IMR-90 (cell line): ENCODE measurements at places on chromosomes 3 and 15. TPM values are rescaled to one million over a fixed set of nuclear protein-coding genes. Genes with fewer than 3 reads are reported as not detected.
A peak's percentile ranks its signal among the peaks of the same experiment; 100 is the strongest.

DNA sequence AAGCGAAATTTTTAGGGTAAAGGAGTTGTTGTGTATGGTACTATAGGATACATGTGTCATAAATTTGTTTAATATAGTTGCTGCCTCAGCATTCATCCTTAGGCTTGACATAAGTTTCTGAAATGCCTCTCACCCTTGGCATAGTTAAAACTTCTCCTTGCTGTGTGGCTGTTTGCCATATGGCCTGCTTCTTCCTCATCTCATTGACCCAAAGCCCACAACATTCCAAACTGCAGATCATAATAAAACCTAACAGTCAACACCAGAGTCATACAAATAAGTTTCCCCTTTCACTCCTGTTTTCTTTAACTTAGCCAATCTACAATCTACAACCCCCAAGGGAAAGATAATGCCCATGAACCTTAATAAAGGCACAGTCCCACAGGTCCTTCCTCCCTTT is 136.6 kb downstream of the TMCC1 start:
- H3K36me3 ChIP-seq = no peaks in the 10 kb centered on the region
- H3K4me1 ChIP-seq = peaks cover 2% of the 10 kb centered on the region; the same call in 1 of the 2 replicates
- H3K27me3 ChIP-seq = no peaks in the 10 kb centered on the region
- no peak overlapping the region for H3K27ac ChIP-seq
- DNase-seq = peak; percentile 66

DNA sequence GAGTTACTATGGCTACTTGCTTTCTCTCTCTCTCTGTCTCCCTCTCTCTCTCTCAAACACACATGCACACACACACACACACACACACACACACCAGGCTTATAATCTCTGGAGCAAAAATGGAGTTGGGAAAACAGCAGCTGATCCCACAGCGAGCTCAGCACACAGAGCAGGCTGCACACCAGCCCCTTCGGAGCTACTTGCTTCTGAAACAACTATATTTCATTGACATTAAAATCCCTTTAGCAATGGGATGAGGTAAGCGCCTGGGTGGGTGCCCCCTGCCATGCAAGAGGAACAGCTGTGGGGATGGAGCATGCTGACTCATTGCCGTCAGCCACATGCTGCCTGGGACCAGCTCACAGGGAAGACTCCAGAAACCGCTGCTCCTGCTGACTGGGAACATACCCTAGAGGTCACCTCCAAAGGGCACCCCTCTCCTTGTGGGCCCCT is 45.7 kb downstream of the B3GNT5 start:
- peak; percentile 94 for DNase-seq
- H3K27me3 ChIP-seq = no peaks in the 10 kb centered on the region

GRCh38 chr15:51327081-51327480 is 11.3 kb downstream of the CYP19A1 start:
- H3K27ac ChIP-seq = no peak overlapping the region
- H3K36me3 ChIP-seq = no peaks in the 10 kb centered on the region
- no peak for DNase-seq
- peaks cover 4% of the 10 kb centered on the region; the same call in 1 of the 2 replicates for H3K4me1 ChIP-seq
- H3K27me3 ChIP-seq = peaks cover 10% of the 10 kb centered on the region
- no peak overlapping the region for H3K4me3 ChIP-seq

- no peaks in the 10 kb centered on the region for H3K36me3 ChIP-seq
- H3K4me3 ChIP-seq = no peak overlapping the region
- DNase-seq = no peak
- H3K4me1 ChIP-seq = no peaks in the 10 kb centered on the region
Measured at GRCh38 chr3:8722808-8723207, 10.8 kb upstream of the CAV3 start.

DNA sequence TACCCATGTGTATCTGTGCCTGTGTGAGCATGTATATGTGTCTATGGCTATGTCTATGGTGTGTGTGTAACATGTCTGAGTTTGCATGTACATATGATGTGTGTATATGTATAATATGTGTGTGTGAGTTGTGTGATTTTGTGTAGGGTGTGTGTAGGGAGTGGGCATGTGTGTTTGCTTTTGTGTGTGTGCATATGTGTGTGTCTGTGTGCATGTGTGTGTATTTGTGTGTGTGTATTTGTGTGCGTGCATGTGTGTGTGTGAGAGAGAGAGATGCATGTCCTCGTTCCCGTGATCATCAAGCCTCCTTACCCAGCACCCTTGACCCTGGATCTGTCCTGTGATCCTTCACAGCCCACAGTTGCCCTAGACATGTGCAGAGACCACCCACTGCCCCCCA is 79.5 kb downstream of the LINGO1 start:
- no peaks in the 10 kb centered on the region for H3K36me3 ChIP-seq
- no peaks in the 10 kb centered on the region for H3K4me1 ChIP-seq
- no peak overlapping the region for H3K4me3 ChIP-seq
- no peak overlapping the region for H3K27ac ChIP-seq
- H3K27me3 ChIP-seq = peaks cover 27% of the 10 kb centered on the region

- H3K36me3 ChIP-seq = no peaks in the 10 kb centered on the region
- H3K4me1 ChIP-seq = no peaks in the 10 kb centered on the region
- H3K27me3 ChIP-seq = peaks cover 2% of the 10 kb centered on the region; the same call in 1 of the 2 replicates
- no peak overlapping the region for H3K27ac ChIP-seq
- no peak overlapping the region for H3K4me3 ChIP-seq
- no peak for DNase-seq
Measured at GRCh38 chr3:127158614-127159229, 34.2 kb upstream of the PRR23E start.

DNA sequence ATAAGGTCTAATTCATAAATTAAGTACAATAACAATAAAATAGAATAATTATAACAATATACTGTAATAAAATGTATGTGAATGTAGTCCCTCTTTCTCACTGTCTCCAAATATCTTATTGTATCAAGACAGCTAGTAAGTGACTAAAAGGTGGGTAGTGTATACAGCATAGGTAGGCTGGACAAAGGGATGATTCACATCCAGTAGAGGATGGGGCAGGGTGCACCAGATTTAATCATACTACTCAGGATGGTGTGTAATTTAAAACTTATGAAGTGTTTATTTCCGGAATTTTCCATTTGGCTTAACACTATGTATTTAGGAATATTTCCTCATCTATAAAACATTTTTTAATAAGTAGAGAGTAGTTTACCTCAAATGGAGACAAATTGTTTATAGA is 876.1 kb upstream of the CADM2 start:
- H3K27me3 ChIP-seq = no peaks in the 10 kb centered on the region
- no peaks in the 10 kb centered on the region for H3K36me3 ChIP-seq
- H3K27ac ChIP-seq = no peak overlapping the region
- no peak overlapping the region for H3K4me3 ChIP-seq

DNA sequence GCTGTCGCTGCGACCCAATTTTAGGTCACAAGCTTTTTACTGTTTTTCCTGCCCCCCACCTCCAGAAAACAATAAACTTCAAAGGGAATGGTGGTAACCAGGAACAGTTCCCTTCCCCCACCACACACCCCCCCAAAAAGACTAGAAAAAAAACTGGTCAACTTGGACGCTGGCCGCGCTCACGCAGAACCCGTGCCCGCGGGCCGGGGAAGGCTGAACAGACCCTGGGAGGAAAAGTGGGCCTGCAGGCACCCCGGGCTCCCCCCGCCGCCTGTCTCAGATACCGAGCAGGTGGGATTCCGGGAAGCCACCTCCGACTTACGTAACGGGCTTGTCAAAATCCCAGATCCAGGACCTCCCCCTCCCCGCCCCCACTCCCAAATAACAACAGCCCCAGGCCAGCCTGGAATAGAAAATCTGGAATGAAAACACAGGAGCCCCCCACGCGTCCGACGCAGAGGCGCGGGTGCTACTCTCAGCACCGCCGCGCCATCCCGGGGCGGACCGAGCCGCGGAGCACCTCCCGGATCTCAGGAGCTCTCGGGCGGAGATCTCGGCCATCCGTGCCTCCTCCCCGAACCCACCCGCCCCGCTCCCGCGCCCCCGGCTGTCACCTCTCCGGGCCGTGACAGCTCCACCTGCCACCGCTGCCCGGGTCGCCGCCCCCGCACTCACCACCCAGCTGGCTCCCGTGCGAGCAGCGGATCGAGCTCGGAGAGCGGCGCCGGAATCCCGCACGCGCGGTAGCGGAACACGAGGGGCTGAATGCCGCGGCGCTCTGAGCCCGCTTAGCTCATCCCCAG is 557 bp downstream of the DENND4A start:
- DNase-seq = no peak
- H3K4me1 ChIP-seq = peaks cover 4% of the 10 kb centered on the region; the same call in 1 of the 2 replicates
- no peaks in the 10 kb centered on the region for H3K27me3 ChIP-seq
- H3K4me3 ChIP-seq = peak overlapping the region; percentile 61
- H3K36me3 ChIP-seq = no peaks in the 10 kb centered on the region

GRCh38 chr15:78407608-78408354 is 30.2 kb upstream of the IREB2 start:
- DNase-seq = no peak
- peaks cover 28% of the 10 kb centered on the region for H3K27me3 ChIP-seq
- no peak overlapping the region for H3K27ac ChIP-seq
- no peak overlapping the region for H3K4me3 ChIP-seq
- H3K36me3 ChIP-seq = no peaks in the 10 kb centered on the region

- no peak overlapping the region for H3K27ac ChIP-seq
- H3K36me3 ChIP-seq = no peaks in the 10 kb centered on the region
- peaks cover 48% of the 10 kb centered on the region for H3K27me3 ChIP-seq
- no peaks in the 10 kb centered on the region for H3K4me1 ChIP-seq
- no peak for DNase-seq
Measured at GRCh38 chr15:69491038-69491505, 38.5 kb downstream of the RPLP1 start.

GRCh38 chr15:101803676-101804075 is 367 bp downstream of the OR4F6 start:
- H3K27me3 ChIP-seq = no peaks in the 10 kb centered on the region
- H3K4me3 ChIP-seq = no peak overlapping the region
- H3K4me1 ChIP-seq = peaks cover 11% of the 10 kb centered on the region

GRCh38 chr3:13513051-13513912 is 33.2 kb downstream of the HDAC11 start:
- H3K27me3 ChIP-seq = no peaks in the 10 kb centered on the region
- no peaks in the 10 kb centered on the region for H3K36me3 ChIP-seq
- H3K27ac ChIP-seq = no peak overlapping the region
- peak; percentile 17 for DNase-seq
- no peak overlapping the region for H3K4me3 ChIP-seq

GRCh38 chr15:66356077-66356358 is 467 bp downstream of the TIPIN start:
- no peaks in the 10 kb centered on the region for H3K27me3 ChIP-seq
- peak overlapping the region; percentile 50 for H3K27ac ChIP-seq
- DNase-seq = no peak
- H3K4me1 ChIP-seq = 0 out of 2 replicates have a peak, but pooled peaks cover 1% of the 10 kb centered on the region

GRCh38 chr3:10753964-10754363 is 62.1 kb upstream of the SLC6A11 start:
- no peak overlapping the region for H3K4me3 ChIP-seq
- H3K27me3 ChIP-seq = no peaks in the 10 kb centered on the region
- H3K27ac ChIP-seq = no peak overlapping the region
- no peaks in the 10 kb centered on the region for H3K36me3 ChIP-seq

DNA sequence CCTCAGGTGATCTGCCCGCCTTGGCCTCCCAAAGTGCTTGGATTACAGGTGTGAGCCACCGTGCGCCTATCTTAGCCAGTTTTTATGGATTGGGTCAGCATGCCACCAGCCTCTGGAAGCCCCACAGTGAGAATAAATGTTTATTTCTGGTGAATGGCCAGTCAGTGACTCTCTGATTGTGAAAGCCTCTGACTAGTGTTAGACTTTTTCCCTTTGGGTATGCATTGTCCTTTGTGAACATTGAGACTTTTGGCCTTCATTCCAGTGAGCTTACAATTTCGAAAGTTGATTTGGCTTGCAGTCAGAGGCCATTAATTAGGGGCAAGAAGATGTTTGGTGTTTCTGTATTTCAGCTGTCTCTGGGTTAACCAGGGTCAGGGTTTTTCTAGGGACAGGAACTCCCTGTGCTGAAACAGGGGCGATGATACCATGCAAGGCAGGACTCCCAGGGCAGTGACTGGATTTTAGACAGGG is 274.5 kb upstream of the C2CD4B start:
- no peak overlapping the region for H3K4me3 ChIP-seq
- H3K4me1 ChIP-seq = peaks cover 12% of the 10 kb centered on the region
- H3K27ac ChIP-seq = peak overlapping the region; percentile 38; the same call in 1 of the 2 replicates
- H3K36me3 ChIP-seq = no peaks in the 10 kb centered on the region

GRCh38 chr15:29593111-29593510 is 229.2 kb downstream of the TJP1 start:
- no peak overlapping the region for H3K27ac ChIP-seq
- H3K4me1 ChIP-seq = no peaks in the 10 kb centered on the region
- no peak overlapping the region for H3K4me3 ChIP-seq
- no peaks in the 10 kb centered on the region for H3K36me3 ChIP-seq
- peaks cover 20% of the 10 kb centered on the region for H3K27me3 ChIP-seq
- no peak for DNase-seq

- H3K4me1 ChIP-seq = peaks cover 3% of the 10 kb centered on the region
- H3K27ac ChIP-seq = no peak overlapping the region
- no peaks in the 10 kb centered on the region for H3K36me3 ChIP-seq
- no peak for DNase-seq
- no peak overlapping the region for H3K4me3 ChIP-seq
Measured at GRCh38 chr3:57545636-57546268, 1.6 kb upstream of the DNAH12 start.

DNA sequence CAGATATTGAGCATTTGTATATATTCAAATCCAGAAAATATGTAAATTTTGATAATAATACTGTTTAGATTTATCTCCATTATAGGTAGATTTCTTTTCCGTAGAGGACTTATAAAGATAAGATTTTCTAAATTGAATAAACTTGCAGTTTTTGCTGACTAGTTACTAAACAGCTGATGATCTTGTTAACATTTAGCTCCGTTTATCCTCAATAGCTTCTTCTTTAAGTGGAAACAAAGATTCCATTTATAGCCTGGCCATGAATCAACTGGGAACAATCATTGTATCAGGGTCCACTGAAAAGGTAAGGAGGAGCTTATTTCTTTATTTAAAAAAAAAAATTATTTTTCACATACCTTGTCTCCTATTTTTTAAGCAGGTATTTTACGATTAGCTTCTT is 16.7 kb downstream of the WDR48 start:
- DNase-seq = no peak
- peaks cover 2% of the 10 kb centered on the region; the same call in 1 of the 2 replicates for H3K4me1 ChIP-seq
- no peak overlapping the region for H3K27ac ChIP-seq
- no peak overlapping the region for H3K4me3 ChIP-seq
- peaks cover 12% of the 10 kb centered on the region for H3K36me3 ChIP-seq
- H3K27me3 ChIP-seq = no peaks in the 10 kb centered on the region

GRCh38 chr15:48409623-48410022 is 78.4 kb downstream of the DUT start:
- no peak for DNase-seq
- no peak overlapping the region for H3K27ac ChIP-seq
- H3K4me3 ChIP-seq = no peak overlapping the region
- peaks cover 24% of the 10 kb centered on the region for H3K36me3 ChIP-seq
- H3K4me1 ChIP-seq = peaks cover 7% of the 10 kb centered on the region
- H3K27me3 ChIP-seq = no peaks in the 10 kb centered on the region

CYP19A1 gene
- polyA plus RNA-seq = not detected in 2 replicates

HCLS1 gene
- 0.67 and 1.1 TPM in 2 replicates for polyA plus RNA-seq

EDEM1 gene
- 19.9 and 27.0 TPM in 2 replicates for polyA plus RNA-seq

CPNE4 gene
- polyA plus RNA-seq = not detected in 2 replicates

ZNF385D gene
- polyA plus RNA-seq = 0.57 and 2.4 TPM in 2 replicates

LTF gene
- polyA plus RNA-seq = 0.04 TPM in 1 of 2 replicates, not detected in the other

ARL14 gene
- 0.15 TPM in 1 of 2 replicates, not detected in the other for polyA plus RNA-seq

IDH3A gene
- 33.9 and 34.5 TPM in 2 replicates for polyA plus RNA-seq

DNAH12 gene
- polyA plus RNA-seq = 0.02 TPM in 1 of 2 replicates, not detected in the other

CAND2 gene
- polyA plus RNA-seq = 4.9 and 5.7 TPM in 2 replicates
